Gastrocnemius medialis (tissue), 4 donors: ENCODE measurements at places on chromosomes 16 and 17. TPM values are rescaled to one million over a fixed set of nuclear protein-coding genes. Genes with fewer than 3 reads are reported as not detected.

DNASE1L2 gene
- 2.1 TPM for total RNA-seq

SULT1A2 gene
- not detected for total RNA-seq

SLC38A8 gene
- not detected for total RNA-seq

MYH11 gene
- 57.7 TPM for total RNA-seq

CTRB2 gene
- total RNA-seq = not detected

KDM6B gene
- total RNA-seq = 8.2 TPM

DNAH17 gene
- not detected for total RNA-seq

TEKT1 gene
- not detected for total RNA-seq

KCNH4 gene
- total RNA-seq = not detected

NPTX1 gene
- 0.07 TPM for total RNA-seq

SOX8 gene
- 0.10 TPM for total RNA-seq

UTP4 gene
- 44.2 TPM for total RNA-seq

CDH8 gene
- total RNA-seq = 0.20 TPM

CA7 gene
- not detected for total RNA-seq

RNF157 gene
- total RNA-seq = 80.9 TPM
